CD4-positive, alpha-beta T cell treated with Interleukin-17A for 1 hour (primary cell): ENCODE measurements at places on chromosomes 13 and 19.

DNA sequence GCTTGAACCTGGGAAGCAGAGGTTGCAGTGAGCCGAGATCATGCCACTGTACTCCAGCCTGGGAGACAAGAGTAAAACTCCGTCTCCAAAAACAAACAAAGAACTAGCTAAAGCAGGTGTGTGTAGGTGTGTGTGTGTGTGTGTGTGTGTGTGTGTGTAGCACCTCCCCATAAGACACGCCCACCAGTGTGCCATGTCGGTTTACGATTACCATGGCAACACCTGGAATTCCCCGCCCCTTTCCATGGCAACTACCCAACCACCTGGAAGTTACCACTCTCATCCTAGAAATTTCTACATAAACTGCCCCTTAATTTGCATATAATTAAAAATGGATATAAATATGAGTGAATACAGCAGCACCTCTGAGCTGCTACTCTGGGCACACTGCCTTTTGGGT is 80.9 kb upstream of the ADGRE5 start:
- DNase-seq, result no peak

- DNase-seq, result no peak
Observed at GRCh38 chr19:4354897-4355296, 11.5 kb downstream of the MPND start.

- peak; percentile 87 for DNase-seq
Observed at GRCh38 chr19:41570639-41571112, 5.3 kb upstream of the CEACAM21 start.

- peak; percentile 31 for DNase-seq
Observed at GRCh38 chr13:44969551-44970484, 19.5 kb downstream of the NUFIP1 start.

DNA sequence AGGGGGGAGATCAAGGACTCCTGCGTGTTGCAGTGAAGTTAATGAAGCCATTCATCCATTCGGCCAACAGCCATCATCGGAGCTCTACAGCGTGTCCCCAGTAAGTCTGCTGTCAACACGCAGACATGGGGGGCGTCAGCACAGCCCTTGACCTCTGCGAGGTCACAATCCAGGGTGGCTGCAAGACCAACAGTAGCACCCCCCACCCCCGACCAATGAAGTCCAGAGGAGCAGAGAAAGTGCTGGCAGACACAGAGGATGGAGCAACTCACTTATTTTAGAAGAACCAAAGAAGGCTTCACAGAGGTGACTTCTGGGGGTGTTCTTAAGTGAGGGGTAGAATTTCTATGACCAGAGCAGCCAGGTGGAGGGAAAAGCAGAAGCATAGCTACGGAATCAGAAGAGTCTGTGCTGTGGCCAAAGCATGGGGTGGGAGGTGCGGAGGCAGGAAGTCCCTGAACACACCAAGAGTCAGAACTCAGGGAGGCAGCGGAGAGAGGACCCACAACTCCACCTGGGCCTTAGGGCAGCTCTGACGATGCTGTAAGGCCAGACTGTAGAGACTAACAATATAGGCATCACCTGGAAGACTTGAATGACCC is 185.4 kb downstream of the FOXO1 start:
- DNase-seq, result no peak

DNA sequence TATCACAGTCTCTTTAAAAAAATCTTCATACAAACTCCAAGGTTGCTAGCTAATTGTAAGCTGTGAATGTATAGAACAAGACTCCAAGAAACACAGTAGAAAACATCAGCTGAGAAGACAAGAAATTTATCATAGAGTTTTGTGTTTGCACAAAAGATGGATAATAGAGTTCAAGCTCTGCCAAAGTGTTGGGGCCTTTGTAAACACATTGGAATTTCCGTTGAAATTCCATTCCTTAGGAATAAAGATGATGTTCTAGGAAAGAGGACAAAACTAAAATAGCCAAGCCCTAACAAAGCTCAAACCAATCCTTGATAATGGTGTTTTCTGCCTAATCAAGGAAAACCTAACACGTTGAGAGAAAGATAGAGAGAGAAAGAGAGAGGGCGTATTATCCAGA is 20.6 kb downstream of the LRRC63 start:
- no peak for DNase-seq

GRCh38 chr13:38008636-38009035 is 139.1 kb upstream of the TRPC4 start:
- no peak for DNase-seq

GRCh38 chr13:33073338-33073737 is 57.1 kb downstream of the KL start:
- DNase-seq, result no peak

- no peak for DNase-seq
Observed at GRCh38 chr13:110242615-110243014, 64.3 kb downstream of the COL4A1 start.

- peak; percentile 90 for DNase-seq
Observed at GRCh38 chr19:29672933-29673336, 7.7 kb downstream of the PLEKHF1 start.

DNA sequence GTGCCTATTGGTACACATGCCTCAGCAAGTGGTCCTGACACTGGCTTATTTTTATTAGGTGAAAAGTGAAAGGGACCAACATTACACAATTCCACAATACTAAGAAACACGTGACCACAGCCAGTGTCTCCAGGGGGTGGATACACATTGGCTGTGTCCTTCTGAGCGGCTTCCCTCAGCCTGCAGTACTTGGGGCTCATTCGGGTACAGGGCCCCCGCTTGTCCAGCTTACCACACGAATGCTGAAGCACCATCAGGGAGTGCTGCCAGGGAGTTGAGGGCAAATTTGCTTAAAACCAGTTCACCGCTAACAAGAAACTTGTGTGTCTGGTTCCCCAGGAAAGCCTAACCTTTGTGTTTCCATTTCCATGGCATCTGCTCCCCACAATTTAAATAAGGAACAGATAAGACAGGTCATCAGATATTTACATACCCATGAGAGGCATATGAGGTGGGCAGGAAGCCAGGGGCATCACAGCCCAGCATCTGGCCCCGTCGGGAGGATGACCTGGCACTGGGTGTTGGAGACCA is 23.3 kb downstream of the PBX4 start:
- DNase-seq, result no peak

DNA sequence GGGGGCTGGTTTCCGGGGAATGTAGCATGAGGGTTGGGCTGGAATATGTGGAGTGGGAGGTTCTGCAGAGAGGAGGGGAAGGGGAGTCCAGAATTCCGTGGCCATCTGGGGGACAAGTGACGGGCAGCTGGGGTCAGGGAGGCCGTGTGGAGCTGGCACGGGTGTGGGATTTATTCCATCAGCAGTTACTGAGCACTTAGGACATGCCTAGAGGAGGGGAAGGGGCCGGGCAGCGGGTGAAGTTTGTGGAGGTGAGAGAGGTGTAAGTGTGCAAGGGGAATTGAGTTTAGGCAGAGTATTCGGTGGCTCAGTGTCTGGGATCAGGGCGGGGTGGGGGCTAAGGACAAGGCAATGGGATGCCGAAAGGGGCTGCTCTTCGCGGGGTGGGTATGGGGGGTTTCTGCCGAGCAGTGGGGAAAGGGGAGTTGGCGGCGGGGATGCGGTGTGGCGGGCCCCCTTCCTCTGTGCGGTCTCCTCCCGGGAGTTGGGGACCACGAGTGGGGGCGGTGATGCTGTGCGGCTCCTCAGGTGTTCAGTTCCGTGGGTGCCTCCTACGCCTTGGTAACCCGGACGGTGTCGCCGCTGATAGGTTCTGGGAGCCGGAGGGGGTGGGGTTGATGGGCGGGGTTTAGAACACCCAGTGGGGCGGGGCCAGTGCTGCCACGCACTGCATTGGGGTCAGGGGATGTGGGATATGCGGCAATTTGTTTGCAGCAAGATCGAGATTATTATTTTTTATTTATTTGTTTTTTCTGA is 5.4 kb downstream of the CCDC61 start:
- DNase-seq, result peak; percentile 86

DNA sequence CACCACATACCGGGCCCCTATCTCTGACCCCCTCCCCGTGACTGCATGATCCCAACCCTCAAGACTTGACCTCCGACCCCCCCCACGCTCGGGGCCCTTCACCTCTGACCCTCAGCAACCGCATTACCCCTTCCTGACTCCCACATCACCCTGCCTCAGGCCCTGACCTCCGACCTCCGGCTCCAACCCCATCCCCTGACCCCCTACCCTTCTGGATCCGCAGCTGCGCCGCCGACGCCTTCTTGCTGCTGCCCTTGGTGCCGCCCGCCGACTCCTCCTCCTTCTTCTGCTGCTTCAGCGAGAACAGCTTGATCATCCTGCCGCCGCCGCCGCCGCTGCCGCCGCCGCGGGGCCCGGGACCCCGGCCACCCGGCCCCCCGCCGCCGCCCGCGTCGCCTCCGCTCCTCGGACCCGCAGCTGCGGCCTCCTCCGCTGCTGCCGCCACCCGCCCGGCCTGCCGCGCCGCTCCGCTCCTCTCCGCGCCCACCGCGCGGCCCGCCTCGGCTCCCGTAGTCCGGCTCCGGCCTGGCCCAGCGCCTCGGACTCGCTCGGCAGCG is at the start of gene UBE2M:
Gene UBE2M (minus strand): TSS at position 546 of the 557 bp plus-strand sequence. CDS start 230 bp downstream, at position 316.
- DNase-seq, result peak; percentile 66

DNA sequence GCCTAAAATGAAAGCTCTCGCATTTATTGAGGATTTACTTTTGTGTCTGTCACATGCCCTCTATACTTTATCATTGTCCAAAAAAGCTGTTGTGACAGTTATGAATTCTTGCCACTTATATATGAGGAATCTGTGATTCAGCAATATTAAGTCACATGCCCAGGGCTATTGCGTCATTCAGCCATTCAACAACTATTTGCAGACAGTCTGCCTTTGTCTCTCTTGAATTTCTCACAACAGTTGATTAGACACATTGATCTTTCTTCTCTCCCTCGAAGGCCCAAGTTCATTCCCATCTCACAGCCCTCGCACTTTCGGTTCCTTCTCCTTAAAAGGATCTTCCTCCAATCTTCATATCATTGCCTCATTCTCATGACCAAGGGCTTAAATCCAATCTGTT is 342.6 kb downstream of the MZT1 start:
- no peak for DNase-seq

DNA sequence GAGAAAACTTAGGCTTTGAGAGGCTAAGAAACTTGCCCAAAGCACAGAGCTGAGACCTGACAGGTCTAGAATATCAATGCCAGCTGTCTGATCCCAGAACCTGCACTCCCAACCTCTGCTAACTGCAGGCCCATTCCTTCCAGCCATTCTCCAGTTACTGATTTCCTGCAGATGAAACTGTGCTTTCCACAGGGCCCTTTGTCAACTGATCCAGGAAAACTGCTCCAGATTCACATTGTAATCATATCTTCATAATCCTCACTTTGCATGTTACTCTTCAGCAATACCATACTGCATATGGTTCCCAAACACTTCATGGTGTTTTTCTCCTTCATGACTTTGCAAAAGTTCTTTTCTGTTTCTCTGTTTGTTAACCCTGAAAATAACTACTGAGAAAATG is 100.6 kb downstream of the RAP2A start:
- no peak for DNase-seq

DNA sequence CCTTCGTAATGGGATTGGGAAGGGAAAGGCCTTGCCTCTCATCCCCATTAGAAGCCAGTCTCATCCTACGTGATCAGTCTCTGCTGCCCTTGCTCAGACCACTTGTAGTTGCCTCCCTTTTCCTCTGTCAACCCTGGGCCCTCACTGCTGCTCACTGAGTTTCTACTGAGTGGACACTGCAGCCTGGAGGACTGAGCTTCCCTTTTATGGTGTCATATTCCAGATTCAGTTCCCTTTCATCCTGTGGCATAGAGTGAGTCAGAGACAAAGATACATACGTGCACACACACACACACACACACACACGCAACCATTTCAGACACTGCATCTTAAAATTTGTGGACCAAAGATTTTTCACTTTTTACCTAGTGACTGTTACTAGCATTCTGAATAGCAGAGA is 56.6 kb downstream of the COG3 start:
- no peak for DNase-seq

GRCh38 chr13:24147570-24147963 is 13.0 kb upstream of the SPATA13 start:
- DNase-seq, result no peak

DNA sequence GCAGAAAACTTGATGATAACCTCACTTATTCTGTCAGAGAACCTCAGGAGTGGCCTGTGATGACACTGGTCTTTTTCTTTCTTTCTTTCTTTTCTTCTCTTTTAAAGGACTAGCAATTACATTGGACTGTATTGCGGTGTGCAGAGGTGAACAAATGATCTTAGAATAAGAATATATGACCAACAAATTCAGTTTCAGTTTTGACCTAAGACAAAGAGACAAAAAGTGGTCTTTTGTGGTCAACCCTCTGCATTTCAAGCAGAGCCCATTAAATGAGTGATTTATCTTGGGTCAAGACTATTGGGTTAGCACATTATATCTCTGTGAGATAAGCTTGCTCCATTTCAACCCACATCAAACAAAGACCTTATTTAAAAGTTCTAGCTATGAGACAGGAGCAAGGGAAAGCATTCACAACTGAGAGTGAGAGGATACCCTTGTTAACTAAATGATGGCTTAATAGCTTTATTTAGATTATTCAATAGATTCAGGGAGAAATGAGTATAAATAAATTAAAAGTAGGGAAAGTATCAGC is 644.4 kb downstream of the PCDH9 start:
- no peak for DNase-seq

DNA sequence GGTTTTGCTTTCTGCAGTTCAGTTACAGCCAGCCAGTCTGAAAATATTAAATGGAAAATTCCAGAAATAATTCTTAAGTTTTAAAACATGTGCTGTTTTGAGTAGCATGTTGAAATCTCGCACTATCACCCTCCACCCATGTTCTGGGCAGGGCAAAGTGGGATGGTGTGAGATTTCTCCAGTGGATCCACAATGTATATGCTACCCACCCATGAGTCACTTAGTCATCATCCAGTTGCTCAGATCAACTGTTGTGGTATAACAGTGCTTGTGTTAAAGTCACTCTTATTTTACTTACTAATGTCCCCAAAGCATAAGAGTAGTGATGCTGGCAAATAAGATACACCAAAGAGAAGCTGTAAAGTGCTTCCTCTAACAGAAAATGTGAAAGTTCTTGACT is 56.4 kb downstream of the CYSLTR2 start:
- DNase-seq, result no peak

- peak; percentile 16 for DNase-seq
Observed at GRCh38 chr19:4338441-4339355, at the start of gene STAP2. Gene STAP2, minus strand, starts transcription at chr19:4338827. Its CDS starts 74 bp downstream, at chr19:4338753.

DNA sequence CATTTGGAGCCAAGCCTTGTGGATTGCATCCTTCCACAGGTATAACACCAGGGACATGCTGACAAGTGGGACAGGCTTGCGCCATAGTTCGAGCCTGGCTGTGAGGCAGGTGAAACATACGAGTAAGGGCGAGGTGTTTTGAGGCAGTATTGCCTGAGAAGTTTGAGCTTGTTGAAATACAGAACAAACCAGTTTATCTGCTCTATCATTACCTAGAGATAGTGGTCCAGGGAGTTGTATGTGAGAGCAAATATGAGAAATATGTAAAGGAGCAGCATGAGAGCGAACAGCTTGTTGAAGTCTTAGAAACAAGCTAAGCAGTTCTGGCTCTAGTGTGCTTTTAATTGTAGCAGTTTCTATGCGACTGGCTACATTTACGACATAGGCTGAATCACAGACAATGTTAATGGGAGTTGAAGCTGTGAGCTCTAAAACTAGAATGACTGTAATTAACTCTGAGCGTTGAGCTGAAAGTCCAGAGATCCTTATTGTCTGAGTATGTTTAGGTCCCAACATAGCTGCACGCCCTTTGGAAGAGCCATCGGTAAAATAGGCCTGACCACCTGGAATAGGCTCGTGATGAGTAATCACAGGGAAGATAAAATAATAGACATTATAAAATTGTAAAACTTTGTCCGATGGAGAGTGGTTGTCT is 8.2 kb downstream of the ZNF439 start:
- DNase-seq, result no peak
